Stimulated activated CD4-positive, alpha-beta T cell treated with anti-CD3 and anti-CD28 coated beads, Interleukin-1b, Interleukin-23, amount 100 ng/mL, for 1 hour (primary cell): ENCODE measurements at places on chromosomes 5 and 9.

DNA sequence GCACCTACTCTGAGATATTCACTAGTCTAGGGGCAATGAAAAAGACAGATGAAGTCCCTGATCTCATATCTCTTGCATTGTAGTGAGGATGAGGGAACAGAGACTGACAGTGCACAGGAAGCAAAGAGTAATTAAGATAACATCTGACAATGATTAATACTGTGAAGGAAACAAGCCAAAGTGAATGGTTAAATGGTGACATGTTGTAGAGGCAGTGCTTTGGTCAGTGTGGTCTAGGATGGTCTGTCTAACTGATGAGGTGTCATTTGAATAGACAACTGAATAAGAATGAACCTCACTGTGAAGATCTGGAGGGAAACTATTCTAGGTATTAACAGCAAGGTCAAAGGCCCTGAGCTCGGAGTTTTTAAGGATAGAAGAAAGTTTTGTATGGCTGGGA, 333.3 kb upstream of the GRIA1 start:
- no peak for DNase-seq

DNA sequence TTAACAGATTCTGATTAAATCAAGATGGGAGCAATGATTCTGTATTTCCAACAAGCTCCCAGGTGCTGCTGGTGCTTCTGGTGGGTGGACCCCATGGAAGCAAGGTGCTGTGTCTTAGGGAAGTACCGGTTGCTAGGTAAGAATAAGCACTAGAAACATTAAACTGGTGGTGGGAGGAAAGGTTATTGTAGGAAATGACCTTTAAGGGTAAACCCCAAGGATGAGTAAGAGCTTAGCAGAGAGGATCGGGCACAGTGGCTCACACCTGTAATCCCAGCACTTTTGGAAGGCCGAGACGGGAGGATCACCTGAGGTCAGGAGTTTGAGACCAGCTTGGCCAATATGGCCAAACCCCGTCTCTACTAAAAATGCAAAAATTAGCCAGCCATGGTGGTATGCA, 16.2 kb upstream of the CREBRF start:
- DNase-seq: no peak

DNA sequence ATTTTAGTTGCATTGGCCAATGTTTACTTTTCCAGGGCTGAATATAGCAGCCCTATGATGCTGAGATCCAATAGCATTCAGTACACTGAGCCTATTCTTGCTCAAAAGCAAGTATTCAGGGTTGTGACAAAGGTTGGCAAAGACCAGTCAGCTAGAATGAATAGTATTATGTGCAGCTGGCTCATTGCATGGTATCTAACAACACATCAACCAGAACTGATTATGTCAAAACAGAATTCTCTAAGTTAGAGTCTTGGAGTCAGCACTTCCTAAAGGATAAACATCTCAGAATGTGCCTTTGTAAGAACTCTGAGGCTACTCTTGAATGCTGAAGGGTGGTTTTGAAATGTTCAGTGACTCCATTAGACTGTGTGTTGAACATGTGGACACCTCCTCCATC, 774.5 kb upstream of the RGMB start:
- DNase-seq: no peak

GRCh38 chr5:138760448-138761110, 7.4 kb downstream of the CTNNA1 start:
- no peak for DNase-seq

- DNase-seq: no peak
Observed at GRCh38 chr5:103260951-103261350, 2.4 kb downstream of the MACIR start.

- DNase-seq: no peak
Observed at GRCh38 chr9:86322973-86323644, 31.1 kb downstream of the TUT7 start.

GRCh38 chr5:33316773-33317172, 124.0 kb upstream of the TARS1 start:
- DNase-seq: no peak

- no peak for DNase-seq
Observed at GRCh38 chr5:61431923-61432620, 100.0 kb downstream of the ZSWIM6 start.

DNA sequence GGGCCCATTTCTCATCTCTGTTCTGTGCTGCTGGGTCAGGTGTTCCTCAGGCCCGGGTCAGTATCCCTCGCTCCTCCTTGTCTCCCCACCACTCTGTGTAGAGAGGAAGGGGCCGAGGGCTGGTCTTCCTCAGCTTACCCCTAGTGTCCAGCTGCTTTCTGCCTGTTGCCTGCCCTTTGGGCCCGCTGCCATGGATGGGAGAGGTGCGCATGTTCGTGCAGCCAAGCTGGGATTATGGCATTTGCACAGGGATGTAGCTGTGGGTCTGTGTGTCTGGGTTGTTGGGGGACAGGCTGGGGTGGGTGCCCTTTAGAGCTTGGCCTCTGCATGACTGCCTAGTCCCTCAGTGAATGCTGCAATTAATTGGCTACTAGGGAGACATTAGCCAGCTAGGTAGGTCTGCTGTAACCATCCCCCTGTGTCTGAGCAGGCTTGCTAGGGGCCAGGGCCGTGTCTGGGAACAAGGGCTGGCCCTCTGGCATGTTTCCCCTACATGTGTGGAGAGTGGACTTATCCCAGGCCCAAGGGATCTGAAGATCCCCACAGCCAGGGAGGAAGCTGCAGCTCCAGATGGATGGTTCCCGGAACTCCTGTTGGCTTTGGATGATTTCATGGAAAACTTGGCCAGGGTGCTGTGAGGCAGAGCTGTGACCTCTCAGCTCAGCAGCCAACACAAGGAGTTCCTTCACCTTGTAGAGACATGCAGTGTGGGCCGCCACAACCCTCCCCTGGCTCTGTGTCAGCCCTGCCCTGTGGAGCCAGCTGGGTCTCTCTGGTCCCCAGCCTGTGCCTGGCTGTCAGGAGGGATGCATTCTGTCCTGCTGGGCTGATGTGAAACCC, 161.9 kb downstream of the MACROH2A1 start:
- no peak for DNase-seq

GRCh38 chr5:10747678-10748622, 13.1 kb downstream of the DAP start:
- no peak for DNase-seq

- no peak for DNase-seq
Observed at GRCh38 chr5:919356-920000, 26.8 kb downstream of the TRIP13 start.

GRCh38 chr9:111953444-111953843, 56.8 kb downstream of the UGCG start:
- DNase-seq: no peak

- DNase-seq: no peak
Observed at GRCh38 chr5:157598350-157598936, 22.9 kb upstream of the ADAM19 start.

- no peak for DNase-seq
Observed at GRCh38 chr5:3392306-3392939, 203.2 kb upstream of the IRX1 start.

GRCh38 chr5:83179966-83180365, 102.6 kb downstream of the XRCC4 start:
- no peak for DNase-seq

GRCh38 chr5:124045412-124045811, 533.4 kb downstream of the CSNK1G3 start:
- no peak for DNase-seq

- DNase-seq: no peak
Observed at GRCh38 chr5:120954255-120954654, 490.2 kb downstream of the PRR16 start.

DNA sequence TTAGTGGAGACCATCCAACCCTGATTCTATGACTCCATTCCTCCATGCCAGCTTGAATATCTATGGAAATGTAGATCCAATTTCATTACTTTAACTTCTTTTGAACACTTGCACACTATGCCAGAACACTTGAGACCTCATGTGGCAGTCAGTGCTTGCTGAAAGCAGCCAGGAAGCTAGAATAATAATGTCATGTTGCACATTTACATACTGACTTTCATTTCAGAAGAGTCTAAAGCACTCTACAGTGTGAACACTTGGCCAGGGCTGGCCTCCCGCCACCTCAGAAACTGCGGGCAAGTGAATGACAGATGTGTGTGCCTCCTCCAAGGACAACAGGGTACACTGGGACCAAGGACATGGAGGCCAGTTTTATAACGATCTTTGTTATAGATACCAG, 97.3 kb downstream of the SLF1 start:
- no peak for DNase-seq

GRCh38 chr5:168136340-168136739, 155.1 kb upstream of the WWC1 start:
- no peak for DNase-seq

GRCh38 chr9:93974151-93974550, 19.0 kb upstream of the BARX1 start:
- no peak for DNase-seq

DNA sequence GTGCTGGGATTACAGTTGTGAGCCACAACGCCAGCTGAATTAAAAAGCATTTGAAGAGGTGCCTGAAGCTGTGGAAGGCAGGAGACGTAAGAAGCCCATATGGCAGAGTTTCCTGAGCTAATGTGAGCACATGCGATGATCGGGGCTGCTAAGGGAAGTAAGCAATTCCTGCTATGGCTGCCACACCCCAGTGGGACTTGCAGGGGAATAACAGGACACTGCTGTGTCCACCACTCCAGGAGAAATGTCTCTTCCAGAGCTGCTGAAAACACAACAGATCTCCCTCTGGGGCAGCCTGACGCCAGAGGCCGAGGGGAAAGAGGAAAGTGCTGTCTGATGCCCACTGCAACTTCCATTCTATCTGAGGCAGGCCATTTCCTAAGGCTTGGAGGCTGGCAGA, 46.2 kb upstream of the ANKRD55 start:
- no peak for DNase-seq

DNA sequence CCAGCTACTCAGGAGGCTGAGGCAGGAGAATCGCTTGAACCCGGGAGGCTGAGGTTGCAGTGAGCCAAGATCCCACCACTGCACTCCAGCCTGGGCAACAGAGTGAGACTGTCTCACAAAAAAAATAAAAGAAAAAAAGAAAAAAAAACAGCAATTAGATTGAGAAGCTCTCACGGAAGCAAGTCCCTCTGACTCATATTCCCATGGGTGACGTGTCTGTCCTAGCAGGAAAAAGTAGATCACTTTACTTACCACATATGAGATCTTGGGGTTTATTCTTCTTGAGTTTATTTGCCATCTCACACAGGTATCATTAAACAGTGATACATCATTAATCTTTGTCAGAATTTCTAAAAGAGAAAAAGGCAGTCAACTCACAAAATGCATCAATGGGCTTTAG, 62.6 kb downstream of the SUSD1 start:
- no peak for DNase-seq

- no peak for DNase-seq
Observed at GRCh38 chr5:65305913-65306312, 175.8 kb downstream of the ADAMTS6 start.

- DNase-seq: no peak
Observed at GRCh38 chr5:55604611-55605067, 69.9 kb upstream of the PLPP1 start.

DNA sequence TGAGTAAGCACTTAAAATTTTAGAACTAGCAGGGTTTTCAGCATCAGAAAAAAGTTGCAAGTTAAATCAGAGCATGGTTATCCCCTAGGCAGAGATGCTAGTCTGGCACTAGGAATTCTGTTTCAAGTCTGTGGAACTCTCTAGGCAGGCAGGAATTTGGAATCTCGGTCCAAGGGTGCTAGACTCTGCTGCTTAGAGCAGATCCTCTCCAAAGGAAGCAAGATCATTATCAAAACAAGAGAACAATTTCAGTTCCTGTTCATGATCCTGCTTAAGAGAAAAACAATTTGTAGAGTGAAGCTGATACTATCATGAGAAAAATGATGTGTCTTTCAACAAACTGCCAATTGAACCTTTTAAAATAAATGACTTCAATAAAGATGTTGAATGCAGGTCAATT, 420.7 kb downstream of the KIF4B start:
- no peak for DNase-seq

DNA sequence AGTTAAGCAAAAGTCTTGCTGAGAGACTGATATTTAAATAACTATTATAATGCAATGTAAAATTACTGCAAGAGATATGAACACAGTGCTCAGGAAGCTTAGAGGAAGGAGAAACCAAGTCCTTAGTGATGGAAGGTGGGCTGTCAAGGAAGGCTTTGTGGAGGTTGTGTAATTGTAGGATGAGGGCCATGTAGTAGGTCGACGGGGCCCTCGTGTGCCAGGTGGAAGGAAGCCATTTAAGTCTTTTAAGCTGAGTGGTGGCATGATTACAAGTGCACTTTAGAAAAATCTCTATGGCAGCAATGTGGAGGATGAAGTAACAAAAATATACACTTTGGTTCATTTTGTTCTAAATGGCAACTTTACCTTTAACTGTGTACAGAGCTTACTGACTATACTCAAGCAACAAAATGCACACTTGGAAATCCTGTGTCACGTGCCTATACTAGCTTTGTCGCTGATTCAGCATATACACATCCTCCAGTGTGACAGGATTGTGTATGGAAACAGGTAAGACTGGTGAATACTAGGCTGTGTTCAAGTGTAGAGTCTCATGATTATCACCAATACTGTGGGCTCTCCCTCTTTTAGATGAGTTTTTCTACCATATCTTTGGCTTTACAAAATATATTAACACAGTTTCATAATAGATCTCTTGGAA, 78.6 kb downstream of the TMC1 start:
- no peak for DNase-seq

DNA sequence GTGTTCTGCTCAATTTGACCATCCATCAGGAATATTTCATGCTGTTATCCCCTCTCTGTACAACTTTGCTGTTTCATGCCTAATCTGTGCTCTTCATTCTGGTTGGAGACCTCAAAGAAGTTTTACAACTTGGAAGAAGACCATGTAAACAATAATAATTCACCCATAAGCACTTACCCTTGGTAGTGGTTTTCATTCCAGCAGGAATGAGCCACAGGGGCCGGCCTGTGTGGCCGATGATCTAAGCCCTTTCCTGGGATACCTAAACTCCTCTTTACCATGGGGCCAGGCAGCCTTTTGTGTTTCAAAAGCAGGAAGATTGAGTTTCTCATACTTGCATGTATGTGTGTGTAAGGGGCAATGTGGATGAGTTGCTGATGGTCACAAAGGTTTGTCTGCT, 165.0 kb downstream of the FGF1 start:
- no peak for DNase-seq

GRCh38 chr5:104372796-104373195, 810.2 kb upstream of the NUDT12 start:
- DNase-seq: no peak

DNA sequence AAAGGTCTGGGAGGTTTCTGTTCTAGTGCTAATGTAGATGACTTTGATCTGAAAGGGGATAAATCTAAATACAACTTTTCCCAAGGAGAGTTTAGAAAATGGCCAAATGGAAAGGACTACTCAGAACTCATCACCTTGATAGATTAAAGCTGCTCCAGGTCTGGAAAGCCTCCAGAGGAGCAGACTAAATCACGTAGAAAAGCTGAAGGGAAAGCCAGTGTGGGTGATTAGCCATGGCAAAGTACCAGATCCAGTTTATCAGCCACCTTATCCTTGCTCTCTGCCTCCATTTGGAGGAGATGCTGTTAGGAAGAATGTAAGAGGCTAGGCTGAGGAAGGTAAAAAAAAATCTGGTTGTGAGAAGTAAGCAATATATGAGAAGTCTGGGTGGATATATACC, 120.7 kb upstream of the RAI14 start:
- no peak for DNase-seq
